SHP77 (cell line): ENCODE measurements at places on chromosomes 6 and 20.

DNA sequence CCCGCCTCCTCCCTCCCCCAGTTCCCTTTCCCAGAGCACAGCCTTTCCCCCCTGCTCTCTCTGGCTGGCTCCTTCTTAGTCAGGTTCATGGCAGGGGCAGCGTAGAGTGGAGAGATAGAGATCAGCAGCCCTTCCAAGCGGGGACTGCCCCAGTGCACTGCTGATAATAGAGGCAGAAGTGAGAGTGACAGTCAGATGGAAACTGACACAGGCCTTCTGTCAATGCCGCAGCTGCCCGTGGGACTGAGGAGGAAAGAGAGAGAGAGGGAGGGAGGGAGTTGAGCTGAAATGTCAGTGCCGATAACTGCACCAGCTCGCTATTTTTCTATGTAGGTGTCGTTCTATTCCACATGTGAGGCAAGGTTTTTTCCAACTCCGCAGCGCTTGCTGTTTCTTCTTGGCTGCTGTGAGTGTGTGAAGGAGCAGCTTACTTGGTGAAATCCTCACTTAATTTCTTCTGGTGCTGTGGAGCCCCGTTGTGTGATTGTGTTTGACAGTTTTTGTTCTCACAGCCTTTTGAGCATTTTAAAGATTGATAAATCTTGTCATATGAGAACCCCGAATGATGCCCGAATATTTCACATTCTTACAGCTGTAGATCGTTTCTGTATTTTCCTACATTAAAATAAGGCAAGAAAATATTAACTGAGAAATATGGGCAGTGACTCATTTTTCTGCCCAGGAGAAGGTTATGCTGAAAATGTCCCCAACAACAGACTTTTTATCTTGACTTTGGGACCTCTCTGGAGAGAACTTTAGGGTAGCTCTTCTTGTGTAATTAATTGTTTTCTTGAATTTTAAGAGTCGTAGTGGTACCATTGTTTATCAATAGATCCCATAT is 386.4 kb upstream of the MMS22L start:
- DNase-seq: peak; percentile 30

GRCh38 chr6:18515767-18516166 is 128.6 kb downstream of the RNF144B start:
- no peak for DNase-seq

- no peak for DNase-seq
Measured at GRCh38 chr6:41045664-41046063, 3.4 kb downstream of the TSPO2 start.

DNA sequence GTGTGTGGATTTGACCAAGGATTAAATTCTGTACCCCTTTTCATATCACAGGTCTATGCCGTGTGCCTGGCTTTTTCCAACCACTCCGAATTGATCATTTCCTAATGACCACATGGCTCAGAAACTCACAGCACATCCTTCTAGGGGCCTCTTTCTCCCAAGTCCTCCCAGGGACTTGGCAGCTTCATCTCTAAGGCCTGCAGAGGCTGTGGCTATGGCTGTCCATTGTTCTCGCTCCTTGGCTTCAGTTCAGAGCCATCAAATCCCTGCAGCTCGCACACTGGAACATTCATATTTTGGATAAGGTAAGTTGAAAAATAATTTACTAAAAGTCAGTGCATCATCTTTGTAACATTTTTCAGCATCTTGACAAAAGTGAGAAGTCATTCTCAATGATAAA is 497.2 kb upstream of the CDH4 start:
- no peak for DNase-seq

DNA sequence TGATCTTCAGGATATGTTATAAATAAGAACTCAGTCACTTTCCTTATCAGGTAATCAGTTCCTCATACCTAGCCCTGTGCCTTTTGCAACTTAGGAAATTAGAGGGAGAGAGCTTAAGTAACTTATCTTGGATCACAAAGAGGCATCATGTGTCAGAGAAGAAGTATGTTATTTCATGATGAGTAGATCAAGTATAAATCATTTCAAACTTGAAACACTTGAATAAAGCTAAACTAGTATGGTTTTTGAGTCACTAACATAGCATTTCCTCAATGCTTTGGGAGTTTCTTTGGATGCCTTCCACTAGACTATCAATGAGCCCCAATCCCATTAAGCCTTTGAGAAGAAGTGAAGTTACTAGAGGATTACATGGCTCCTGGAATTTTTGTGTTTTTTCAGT is 102.6 kb upstream of the TNFAIP3 start:
- no peak for DNase-seq

DNA sequence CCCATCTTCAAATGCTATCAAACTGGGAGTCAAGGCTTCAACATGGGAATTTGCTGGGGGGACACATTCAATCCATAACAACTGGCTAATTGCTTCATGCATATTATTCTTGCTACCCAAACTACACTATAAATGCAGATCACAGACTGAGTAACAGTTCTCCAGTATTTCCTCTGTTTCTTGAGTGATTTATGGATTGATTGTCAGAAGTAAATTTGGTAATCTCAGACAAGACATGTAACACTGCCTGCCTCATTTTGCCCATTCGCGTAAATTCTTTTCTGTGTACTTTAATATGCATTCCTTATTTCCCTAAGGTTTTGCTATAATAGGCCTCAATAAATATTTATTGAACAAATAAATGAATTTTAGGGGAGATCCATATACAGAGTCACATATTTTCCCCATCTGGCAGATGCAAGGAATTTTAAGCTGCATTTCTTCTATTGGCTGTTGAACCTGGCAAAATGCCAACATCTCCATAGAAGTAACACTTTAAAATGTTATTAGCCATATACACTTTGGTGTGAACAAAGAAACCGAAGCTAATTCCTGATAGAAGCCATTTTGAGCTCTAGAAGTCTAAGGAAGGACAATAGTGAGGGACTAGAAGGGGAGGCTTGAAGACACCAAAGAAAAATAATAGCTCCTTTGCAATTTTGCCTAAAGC is 98.2 kb downstream of the QRSL1 start:
- no peak for DNase-seq

GRCh38 chr6:127366282-127367022 is 23.0 kb upstream of the ECHDC1 start:
- DNase-seq: no peak

- no peak for DNase-seq
Measured at GRCh38 chr20:16556301-16556700, 16.9 kb downstream of the KIF16B start.

- peak; percentile 92 for DNase-seq
Measured at GRCh38 chr6:14601490-14601889, 483.9 kb downstream of the CD83 start.

- DNase-seq: no peak
Measured at GRCh38 chr20:37375227-37375626, 29.3 kb downstream of the SRC start.

DNA sequence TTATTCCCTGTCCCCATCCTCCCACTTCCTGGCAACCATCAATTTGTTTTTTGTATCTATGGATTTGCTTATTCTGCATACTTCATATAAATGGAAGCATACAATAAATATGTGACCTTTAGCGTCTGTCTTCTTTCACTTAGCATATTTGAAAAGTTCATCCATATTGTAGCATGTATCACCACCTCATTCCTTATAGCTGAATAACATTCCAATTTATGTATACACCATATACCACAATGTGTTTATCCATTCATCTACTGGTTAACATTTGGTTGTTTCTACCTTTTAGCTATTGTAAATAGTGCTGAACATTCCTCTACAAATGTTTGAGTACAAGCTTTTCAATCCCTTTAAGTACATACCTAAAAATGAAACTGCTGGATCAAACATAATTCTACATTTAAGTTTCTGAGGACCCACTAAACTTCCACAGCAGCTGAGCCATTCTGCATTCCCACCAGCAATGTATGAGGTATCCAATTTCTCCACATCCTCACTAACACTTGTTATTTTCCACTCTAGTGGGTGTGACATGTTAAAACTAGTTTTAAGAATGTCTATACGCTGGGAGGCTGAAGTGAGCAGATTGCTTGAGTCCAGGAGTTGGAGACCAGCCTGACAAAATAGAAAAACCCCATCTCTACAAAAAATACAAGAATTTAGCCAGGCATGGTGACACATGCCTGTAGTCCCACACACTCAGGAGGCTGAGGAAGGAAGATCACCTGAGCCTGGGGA is 32.9 kb downstream of the NUDT3 start:
- no peak for DNase-seq

DNA sequence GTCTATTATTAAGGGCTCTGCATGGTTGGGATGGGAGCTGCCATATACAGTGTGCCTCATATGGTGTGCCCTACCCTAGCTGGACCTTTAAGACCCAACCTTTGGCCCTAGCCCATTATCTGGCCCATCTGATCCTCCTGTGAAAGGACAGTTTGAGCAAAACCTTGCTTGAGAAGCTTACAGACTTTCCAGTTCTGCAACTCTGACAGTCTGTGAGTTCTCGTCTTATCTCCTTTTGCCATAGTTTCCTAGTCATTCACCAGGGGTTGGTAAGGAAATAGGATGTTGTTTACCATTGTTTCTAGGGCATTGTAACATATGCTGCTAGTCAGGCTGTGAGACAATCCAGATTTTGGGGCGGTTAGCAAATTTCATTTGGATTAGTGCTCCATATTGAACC is 17.2 kb downstream of the CTNNBL1 start:
- DNase-seq: no peak

DNA sequence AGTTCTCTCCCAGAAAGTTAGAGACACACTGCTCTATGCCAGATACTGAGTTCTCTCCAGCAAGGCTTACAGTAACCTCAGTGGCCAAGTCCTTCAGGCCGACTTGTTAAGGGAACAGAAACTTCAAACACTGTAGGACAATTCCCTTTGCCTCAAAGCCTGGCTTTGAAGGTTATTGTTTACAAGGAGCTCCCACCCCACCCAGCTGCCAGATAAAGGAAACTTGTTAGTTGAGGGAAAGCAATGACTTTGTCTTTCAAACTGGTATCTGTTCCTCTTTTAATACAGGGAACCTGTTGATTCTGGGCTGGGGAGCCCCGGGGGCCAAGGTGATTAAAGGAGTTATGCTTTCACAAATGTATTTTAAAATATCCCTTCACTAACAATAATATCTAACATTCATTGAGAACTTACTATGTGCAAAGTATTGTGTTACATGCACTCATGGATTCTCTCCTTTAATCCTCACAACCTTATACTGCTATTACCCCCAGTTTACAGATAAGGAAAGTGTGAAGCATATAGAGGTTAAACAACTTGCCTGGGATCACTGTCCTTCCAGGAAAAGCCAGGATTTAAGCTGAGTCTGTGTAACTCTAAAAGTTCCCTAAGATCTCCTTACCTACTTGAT is 27.6 kb upstream of the CDKN1A start:
- DNase-seq: no peak

- DNase-seq: no peak
Measured at GRCh38 chr6:117559299-117559698, 43.0 kb downstream of the GOPC start.

GRCh38 chr6:41642960-41643898 is 5.0 kb downstream of the MDFI start:
- DNase-seq: no peak

GRCh38 chr6:136538836-136539235 is 11.4 kb downstream of the MAP7 start:
- no peak for DNase-seq

GRCh38 chr20:52447225-52447551 is 255.6 kb upstream of the ZFP64 start:
- no peak for DNase-seq

DNA sequence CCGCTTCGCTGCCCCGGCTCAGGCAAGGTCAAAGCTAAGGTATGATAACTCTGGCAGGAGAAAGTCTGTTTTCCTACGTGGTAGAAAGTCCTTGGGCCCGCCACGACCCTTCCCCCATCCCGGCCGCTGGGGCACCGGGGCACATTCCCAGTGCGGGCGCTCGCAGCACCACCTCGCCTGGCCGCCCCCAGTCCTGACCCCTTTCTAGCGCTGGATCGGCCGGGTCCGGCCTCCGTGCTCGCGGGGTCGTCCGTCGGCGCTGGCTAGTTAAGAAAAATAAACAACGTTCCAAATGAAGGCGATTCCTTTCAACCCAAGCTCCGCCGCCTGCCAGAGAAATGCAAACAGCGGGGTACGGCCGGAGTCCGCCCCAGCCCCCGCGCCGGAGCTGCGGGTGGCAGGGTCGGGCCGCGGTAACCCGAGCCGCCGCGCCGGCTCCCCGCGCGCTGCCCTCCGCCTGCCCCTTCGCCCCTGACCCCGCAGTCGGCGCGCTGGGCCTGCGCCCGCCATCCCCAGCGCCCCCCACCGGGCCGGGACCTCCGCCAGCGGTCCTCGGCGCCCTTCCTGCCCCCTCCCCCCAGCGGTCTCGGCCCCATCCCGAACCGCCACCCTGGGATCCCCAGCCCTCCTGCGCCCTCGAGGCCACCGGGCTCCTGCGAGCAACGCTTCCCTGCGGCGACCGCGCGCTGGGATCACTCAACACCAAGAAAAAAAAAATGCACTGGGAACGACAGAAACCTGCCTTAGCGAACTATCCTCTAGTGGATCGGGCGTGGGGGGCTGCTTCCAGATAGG is 37.6 kb downstream of the NCR2 start:
- DNase-seq: no peak

GRCh38 chr6:50819466-50819903 is 814 bp downstream of the TFAP2B start:
- no peak for DNase-seq

- DNase-seq: no peak
Measured at GRCh38 chr6:16311763-16312162, 73.4 kb downstream of the GMPR start.

DNA sequence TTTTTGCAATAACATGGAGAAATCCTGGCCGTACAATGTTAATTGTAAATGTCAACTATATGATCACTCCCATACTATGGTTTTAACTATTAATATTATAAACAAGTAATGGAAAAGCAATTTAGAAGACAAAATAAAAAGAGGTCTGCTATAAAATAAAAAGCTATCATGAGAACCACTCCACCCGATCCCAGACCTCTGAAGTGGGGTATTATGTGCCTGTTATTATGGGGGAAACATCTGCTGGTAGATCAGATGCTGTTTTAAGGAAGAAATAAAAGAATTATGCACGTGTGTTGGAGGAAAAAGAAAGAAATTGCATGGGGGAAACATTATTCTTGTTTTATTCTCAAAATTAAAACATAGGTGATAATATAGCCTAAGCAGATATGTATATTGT is 615.7 kb upstream of the ARID1B start:
- DNase-seq: no peak

DNA sequence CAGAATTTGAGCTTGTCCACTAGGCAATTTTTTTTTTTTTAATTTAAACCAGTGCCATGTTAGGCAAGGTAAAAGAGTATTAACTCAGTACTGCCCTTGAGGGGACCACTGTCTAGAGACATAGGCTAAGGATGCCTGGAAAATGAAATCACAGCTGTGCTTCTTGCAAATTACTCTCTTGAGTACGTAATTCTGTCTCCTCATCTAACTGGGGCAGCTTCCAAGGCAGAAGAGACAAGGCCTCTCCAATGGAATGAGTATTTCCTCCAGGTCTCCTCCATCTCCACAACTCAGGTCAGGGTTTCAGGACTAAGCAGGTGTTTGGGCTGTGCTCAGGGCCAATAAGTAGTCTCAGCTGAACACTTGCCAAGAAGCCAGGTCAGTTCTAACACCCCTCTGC is 33.8 kb upstream of the MRPS10 start:
- no peak for DNase-seq

GRCh38 chr6:14596410-14596809 is 478.8 kb downstream of the CD83 start:
- no peak for DNase-seq
